Fibroblast of skin of right quadriceps (primary cell): ENCODE measurements at places on chromosomes 5 and 9.

- peak; percentile 64 for DNase-seq
These were observed 39.6 kb downstream of the PDCD1LG2 start for GRCh38 chr9:5549658-5550650.

DNA sequence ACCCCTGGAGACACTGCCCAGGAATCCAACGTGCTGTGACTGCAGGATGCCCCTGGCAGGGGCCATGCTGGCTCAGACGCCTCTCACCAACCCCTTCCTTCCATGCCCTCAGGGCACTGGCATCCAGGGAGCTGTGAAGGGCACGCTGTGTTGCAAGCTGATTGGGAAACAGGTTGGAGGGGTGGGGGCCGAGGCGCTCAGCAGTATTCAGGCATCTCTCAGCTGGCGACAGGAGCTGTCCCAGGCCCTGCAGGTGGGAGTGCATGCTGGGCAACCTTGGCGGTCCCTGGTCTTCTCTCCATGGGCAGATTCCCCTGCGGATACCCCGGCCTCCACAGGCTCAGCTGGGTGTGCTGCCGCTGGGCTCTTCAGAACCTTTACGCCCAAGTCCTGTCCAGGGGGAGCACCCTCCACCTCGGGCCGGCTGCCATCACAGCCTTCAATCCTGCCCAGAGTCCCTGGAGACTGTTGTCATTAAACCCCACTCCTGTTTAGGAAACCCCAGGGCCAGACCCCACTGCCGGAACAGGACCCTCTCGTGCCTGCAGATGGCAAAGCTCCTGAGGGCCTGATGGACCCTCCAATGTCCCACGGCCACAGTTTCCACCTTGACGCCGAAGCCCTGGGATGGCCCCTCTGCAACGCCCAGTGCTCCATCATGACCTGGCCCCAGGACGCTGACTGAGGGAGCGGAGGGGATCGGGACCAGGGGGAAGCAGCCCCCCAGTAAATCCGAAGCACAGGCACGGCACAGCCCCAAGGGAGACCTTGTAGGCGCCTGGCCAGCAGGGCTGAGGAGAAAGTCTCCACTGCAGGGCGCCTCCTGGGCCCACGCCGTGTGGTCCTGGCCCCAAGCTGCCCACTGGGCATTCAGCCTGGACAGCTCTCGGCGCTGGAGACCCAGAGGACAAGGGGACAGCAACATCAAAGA lies 9.3 kb downstream of the TPPP start:
- no peak for DNase-seq

GRCh38 chr5:102218159-102218558 lies 77.9 kb downstream of the SLCO4C1 start:
- no peak for DNase-seq

- peak; percentile 68 for DNase-seq
These were observed 1.0 kb upstream of the FAM13B start for GRCh38 chr5:138033907-138034306.

GRCh38 chr5:176379881-176380280 lies 8.5 kb downstream of the NOP16 start:
- DNase-seq = no peak
